ENCODE measurements at places on chromosomes 7 and 10.

DNA sequence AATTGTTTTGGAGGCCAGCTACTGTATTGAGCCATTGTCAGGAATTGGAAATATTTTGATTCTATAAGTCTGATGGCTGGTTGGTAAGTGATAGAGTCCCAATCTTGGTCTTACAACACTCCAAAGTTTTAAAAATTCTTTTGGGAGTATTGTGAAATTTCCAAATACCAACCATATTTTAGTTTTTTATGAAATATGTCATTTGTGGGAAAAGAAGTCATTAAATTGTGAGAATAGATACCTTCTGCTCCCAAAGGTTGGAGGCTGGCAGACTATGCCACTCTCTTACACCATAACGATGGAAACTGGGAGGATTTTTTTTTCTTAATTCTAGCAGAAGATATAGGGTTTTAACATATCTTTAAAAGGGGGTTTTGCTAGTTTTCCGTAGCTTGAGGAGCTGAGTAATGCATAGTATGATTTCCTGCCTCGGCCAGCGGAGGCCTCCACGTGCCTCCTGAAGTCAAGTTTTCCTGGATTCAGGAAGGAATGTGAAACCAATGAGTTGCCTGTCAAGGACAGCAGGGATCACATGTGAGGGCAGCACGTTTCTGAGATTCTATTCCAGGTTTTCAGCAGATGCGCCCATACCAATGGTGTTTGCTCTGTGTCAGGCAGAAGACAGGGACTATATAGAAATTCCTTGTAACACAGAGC is 92.2 kb upstream of the LAMB4 start:
- no peak for DNase-seq

- DNase-seq, result no peak
Observed at GRCh38 chr7:31892099-31892829, 177.9 kb downstream of the PDE1C start.

GRCh38 chr10:16777473-16778370 is 39.5 kb downstream of the RSU1 start:
- DNase-seq, result peak; percentile 56

DNA sequence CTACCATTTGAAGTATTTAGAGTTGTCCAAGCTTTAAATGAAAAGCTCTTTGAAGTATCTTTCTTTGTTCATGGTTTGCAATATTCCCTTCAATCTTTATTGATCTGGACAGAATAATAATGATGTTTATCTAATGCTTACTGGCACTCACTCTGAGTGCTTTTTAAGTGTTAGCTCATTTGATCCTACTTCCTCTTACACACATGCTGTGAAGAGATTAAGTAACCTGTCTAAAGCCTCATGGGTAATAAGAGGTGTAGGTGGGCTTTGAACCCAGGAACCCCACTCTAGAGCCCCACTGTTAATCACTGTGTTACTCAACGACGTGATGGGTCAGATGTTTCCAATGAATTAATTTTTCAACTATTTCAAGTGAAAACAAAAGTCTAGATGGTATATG is 31.1 kb upstream of the ADD3 start:
- DNase-seq, result no peak

DNA sequence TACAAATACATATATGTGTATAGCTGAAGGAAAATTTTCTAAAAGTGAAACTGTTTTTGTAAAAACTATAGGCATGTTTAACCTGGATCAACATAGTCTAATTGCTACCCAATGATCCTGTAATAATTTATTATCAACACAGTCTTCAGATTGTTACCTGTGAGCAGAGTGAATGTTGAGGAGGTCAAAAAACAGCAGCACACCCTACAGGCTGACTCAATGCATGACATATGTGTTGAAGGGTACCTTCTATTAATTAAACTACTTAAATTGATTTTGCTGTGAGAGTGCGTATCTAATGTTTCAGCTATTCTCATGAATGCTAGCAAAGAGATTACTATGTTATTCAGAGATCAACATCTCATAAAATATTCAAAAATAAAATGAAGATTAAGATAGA is 411.4 kb downstream of the TNS3 start:
- no peak for DNase-seq

DNA sequence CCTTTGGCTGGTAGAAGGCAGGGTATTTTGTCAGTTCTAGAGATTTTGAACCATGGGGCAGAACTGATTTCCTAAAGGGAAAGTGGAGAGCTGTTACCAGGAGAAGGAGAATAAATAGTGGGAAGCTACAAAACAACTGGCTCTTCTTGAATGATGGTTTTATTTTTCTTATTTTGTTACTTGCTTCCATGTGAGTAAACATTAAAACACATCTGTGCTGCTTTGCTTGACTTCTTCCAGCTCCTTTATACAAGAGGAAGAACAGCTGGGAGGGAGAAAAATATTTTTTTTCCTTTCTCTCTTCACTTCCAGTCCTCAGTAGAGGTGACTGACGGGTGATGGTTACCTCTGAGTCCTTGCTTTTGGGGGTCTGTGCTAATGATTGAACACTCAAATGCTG is 30.0 kb upstream of the SYPL1 start:
- no peak for DNase-seq

DNA sequence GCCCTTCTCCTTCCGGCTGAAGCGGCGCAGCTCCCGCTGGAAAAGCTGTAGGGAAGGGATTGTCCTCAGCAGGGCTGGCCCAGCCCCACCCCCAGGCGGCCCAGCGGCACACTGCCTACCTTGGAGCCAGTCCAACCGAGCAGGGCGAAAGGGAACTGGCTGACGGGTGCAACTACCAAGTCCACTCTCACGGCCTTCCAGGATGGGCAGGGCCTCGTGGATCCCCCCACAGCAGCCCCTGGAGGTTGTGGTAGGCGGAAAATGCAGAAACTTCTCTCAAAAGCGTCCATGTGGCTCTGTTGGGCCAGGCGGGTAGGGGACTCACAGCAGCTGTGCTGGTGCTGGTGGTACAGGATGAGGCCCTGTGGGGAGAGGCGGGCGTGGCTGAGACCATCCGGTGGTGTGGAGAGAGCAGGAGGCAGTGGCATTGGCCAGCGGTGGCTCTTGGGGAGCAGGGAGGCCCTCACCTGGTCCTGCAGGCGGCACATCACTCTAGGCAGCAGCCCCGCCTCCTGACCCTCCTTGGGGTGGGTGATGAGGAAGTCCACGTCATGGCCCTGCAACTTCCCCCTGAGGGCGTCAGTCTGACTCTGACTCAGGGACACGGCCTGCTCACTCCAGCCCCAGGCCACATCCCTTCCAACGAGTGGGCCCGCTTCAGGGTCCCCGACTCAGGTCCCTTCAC is 8.4 kb upstream of the PGAM2 start:
- no peak for DNase-seq

GRCh38 chr7:84237533-84238173 is 43.1 kb upstream of the SEMA3A start:
- DNase-seq, result no peak

- no peak for DNase-seq
Observed at GRCh38 chr7:147170341-147171012, 1053.9 kb downstream of the CNTNAP2 start.

DNA sequence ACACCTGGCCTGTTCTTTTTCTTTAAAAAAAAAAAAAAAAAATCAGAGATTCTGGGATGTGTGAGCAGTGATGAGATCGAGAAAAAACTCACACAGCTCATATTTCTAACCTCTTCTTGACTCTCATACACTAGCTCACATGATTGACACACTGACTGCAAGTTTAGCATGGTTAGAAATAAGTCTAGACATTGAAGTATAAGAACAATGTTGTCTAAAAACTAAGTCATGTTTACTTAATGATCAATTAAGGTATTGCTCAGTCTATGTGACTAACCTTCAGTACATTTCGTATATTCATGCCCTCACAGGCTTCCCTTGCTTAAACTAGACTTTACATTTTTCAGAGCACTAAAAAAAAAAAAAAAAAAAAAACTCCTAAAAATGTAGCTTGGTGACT is 775.1 kb downstream of the GATA3 start:
- no peak for DNase-seq

GRCh38 chr7:134186027-134186426 is 58.9 kb downstream of the LRGUK start:
- DNase-seq, result no peak

DNA sequence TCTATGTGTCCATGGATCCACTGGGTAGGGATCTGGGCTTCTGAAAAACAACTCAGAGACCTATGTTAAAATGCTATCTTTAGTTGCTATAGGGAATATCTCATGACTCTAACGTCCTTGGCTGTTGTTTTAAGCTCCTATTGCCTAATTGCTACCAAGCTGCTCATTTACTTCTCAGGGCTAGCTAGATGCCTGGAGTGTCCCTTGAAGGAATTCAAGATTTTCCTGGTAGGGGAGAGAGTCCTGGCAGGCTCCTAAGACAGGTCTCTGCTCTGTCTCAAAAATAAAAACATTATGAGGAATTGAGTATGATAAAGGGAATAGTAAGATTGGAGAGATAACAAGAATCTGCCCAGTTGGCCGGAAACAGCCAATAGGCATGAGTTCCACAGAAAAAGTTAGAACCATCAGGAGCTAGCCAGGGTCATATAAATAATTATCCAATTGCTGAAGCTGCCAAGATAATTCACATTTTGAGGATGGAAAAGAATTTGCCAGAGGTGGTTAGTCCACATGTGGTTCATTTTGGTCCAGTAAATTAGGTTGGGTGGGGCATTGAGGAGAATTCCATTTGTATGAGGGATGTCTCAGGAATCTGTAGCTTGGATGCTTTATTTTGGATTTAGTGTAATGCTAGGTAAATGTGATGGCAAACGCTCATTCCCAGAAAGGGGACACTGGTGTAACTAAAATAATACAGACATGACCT is 362.7 kb upstream of the VSTM2A start:
- no peak for DNase-seq

DNA sequence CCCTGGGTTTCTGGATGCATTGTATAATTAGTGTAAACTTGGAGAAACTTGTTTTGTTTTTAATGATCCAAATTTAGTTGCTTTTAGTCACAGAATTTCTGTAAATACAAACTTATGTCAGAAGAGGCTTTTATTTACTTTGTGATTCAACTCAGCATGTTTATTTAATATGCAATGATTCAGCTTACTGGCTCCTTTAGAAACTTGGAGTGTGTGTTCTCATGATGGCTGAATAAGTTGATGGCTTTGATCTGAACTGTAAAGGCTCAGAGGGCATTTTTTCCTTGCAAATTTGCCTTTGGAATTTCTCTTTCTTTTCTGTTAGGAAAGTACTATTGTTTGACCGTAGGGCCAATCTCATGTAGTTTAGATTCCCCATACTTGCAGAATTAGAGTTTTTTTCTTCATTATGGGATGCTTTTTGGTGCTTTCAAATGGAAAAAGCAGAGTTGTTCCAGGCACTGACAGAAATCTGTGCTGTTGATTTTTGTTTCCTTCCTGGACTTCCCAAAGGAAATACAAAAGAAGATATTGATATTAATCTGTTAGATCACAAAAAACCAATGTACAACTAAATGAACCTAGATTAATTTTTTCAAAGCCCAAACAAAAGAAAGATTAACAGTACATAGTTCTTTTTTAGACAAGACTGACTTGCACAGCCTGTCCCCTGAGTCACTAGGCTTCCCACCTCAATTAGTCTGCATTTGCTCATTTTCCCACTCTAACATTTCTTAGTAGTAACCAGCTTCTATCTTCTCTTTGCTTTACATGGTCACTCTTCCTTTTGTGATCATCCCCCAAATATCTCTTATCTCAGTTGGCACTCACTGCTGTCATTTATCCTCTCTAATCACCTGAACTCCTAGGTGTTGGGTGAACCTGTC is 96.8 kb upstream of the AGR3 start:
- DNase-seq, result no peak

DNA sequence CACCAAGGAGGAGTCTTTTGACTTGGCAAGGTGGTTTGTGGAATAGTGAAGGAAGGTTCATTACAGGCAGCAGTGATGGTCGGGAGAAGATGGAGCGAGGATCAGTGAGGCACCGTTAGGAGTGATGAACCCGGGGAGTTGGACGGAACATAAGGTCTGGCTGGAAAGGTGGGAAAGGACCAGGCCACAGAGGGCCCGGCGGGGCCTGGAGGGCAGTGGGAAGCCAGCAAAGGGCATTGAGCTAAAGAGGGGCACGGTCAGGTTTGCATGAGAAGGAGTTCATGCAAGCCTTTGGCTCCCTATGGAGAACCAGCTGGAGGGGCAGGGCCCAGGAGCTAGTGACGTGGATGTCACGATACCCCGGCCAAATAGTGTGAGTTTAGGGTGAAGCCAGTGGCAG is 46.2 kb upstream of the RABGEF1 start:
- no peak for DNase-seq

DNA sequence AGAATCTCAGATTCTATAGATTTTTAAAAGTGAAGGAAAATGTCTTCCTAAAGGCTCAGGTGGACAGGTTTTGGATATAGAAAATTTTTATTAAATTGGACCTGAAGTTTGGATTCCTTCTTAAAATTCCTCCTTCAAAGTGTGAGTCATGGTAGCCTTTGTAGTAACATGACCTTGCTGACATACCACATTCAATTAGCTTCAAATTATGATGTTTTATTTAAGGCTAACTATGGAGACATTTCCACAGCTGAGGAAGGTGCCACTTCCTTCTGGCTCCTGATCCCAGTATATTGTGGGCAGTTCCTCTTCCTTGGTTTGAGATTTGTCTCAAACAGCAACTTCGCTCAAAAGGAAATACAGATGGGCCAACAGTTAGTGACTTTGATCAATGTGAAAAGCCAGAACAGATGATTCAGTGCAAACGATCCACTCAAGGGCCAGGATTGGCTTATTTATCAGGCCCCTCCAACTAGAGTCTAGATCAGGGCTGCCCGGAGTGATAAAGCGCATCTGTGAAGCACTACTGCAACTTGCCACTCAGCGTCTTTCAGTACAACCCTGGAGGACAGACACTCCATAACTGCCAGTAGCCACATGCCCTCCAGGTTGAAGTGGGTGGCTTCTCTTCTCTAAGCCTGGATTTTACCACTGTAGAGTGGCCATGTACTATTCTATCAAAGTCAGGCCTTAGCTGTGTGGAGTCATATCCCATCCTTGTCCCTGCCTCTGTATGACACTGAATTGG is 573.5 kb downstream of the KIF20B start:
- no peak for DNase-seq

DNA sequence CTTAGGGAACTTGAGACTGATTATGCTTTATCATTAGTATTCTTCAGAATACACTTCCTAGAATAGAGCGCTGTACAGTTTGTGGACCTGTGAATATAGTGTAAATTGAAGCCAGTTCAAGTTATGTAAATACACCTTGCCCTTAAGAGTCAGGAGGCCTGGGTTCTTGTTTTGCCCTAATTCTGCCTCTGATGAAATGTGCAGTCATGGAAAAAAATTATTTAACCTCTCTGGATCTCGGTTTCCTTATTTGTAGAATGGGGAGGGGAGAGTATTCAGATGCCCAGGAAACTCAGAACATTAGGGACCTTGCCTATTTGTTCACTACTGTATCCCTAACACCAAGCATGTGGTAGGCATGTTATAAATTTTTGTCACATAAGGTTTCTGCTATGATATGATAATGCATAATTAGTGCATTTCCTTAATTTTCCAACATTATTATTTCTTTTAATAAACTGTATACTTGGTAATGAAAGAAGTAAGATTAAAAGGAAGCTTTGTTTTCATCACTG is 1.3 kb downstream of the EXOC6 start:
- DNase-seq, result no peak
